ENCODE measurements at places on chromosomes 1 and 21. TPM values are rescaled to one million over a fixed set of nuclear protein-coding genes. Genes with fewer than 3 reads are reported as not detected.

ACKR1 gene
- total RNA-seq, result not detected

DNA sequence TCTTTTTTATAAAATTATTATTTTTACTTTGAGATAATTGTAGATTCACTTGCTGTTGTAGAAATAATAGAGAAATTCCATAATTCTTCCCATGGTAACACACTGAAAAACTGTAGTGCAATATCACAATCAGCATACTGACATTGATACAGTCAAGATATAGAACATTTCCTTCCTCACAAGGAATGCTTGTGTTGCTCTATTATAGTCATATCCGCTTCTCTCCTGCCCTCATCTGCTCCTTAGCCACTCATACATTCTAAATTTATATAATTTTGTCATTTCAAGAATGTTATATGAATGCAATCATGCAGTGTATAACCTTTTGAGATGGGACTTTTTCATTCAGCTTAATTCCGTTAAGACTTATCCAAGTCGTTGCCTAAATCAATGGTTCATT is 320.2 kb downstream of the BARHL2 start:
- DNase-seq, result no peak

DNA sequence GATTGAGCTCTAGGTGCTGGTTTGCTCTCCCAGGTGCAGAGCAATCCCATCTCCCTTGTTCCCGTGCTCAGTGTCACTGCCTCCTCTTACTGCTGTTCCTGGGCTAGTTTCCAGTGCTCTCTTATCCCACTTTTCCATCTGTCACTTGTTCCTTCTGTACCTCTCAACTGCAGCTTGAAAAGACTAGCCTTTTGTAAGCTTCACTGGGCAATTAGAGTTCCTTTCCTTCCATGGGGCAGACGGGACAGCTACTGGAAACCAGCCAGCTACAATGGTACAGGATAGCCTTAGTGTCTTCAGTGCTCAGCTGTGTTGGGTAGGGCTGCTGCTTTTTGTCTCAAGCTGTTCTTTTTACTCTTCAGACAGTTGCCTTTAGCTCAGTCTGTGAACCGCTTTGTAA is 31.6 kb downstream of the AGT start:
- DNase-seq, result no peak

- no peak for DNase-seq
Observed at GRCh38 chr1:35184495-35185199, 8.3 kb downstream of the SFPQ start.

DNA sequence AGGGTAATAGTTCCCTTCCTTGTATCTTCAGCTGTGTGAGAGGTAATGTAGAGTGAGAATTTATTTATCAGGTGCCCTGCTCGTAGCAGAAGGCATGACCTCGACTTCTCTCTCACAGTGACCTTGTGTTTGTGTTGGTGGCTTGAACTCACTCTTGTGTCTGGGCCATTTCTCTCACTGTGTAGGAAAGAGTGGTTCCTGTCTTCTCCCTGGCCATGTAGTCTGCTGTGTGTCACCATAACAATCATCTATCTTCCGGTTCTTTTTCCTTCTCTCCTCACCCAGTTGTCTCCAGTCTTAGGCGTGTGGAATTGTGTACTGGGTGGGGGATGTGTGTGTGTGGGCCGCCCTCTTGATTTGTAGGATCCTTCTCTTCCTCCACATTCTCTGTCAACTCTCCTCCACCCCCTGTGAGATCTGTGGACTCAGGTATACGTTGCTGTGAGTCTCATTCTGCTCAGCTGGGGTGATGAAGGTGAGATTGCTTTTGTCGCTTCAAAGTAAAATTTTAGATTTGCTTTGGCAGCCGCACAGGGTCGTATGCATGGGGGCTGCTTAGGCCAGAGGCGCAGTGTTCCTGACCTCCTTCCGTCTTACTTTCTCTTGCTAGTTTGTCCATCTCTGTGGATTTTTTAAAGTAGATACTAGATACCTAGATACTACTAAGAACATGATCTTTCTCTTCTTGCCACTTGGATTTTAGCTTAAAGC is 31.6 kb downstream of the MAPKAPK2 start:
- DNase-seq, result no peak

GRCh38 chr1:39132505-39133339 is 71.8 kb upstream of the MACF1 start:
- peak; percentile 87 for DNase-seq

DNA sequence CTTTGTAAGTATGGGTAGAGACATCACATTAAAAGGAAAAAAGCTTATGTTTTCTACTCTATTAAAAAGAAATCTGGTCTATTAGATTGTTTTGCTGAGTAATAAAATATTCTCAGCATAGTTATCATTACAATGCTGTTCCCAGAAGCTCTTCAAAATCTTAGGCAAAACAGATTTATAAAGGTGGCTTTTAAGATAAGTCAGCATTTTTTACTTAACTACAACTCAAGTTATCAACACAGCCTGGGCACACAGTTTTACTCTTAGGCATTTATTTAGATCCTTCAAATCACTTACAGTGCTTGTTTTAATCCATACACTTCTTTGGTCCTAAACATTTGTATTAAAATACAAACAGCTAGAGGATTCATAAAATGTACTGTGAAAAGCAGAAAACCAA is 534.8 kb upstream of the NCAM2 start:
- DNase-seq, result no peak

GRCh38 chr1:67952071-67952470 is 98.4 kb downstream of the DIRAS3 start:
- no peak for DNase-seq

NCAM2 gene
- total RNA-seq, result not detected

SAMSN1 gene
- total RNA-seq, result 0.08 TPM

NPHS2 gene
- total RNA-seq, result not detected
